Muscle of back (tissue), 13 donors: ENCODE measurements at places on chromosomes 13 and 19.
A peak's percentile ranks its signal among the peaks of the same experiment; 100 is the strongest.

DNA sequence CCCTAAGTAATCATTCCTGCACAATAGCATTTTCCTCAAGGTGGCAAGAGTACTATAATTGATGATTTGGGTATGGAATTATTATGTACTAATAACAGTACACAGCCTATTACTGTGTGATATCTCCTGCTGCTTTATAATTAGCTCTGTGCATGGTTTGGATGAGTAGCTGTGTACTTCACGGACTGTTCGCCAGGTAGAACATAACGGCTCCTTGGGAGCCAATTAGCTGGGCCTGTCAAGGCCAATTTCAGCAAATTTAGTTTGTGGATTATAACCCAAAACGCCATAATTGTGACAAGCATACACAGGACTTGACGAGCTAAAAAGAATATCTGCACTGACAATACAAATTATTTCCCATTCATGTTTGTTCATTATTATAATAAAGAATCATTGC, 1584.2 kb downstream of the SLITRK1 start:
- no peak for DNase-seq

DNA sequence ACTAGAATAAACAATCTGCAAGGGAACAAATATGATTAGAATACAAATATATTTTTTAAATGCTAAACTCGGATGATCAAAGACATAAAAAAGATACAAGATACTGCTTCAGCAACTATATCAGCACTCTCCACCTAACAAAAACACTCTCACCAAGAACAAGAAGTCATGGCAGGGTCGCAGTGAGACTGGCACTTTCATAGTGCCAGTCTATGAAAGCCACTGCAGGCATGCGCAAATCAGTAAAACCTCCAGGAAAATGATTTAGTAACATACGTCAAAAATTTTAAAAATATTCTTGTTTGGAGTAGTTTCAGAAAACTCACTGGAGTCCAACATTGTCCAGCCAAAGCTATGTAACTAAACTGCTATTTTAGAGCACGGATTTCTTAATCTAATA, 295.9 kb downstream of the DIAPH3 start:
- DNase-seq = no peak

GRCh38 chr13:50596776-50597203, 246.7 kb downstream of the DLEU7 start:
- no peak for DNase-seq

DNA sequence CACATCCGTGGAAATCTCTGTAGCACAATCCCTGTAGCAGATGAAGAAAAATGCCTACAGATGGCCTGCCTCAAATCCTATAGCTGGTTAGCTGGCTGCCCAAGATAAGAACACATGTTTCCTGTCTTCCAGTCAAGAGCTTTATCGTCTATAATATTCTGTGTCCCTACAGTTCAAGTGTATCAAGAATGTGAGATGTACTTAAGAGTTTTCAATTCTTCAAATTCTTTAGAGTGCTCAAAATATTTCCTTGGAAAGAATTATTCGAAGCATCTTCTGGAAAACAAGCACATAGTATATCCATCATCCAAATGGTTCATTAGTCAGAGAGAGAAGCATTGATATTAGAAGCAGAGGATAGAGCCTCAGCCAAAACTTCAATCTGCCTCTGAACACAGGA, 239.8 kb downstream of the COG6 start:
- DNase-seq = no peak

GRCh38 chr13:26051231-26051656, 572 bp downstream of the SHISA2 start:
- DNase-seq = peak; percentile 47

GRCh38 chr19:17554968-17555479, 425 bp upstream of the COLGALT1 start:
- DNase-seq = peak; percentile 16

- DNase-seq = peak; percentile 84
Measured at GRCh38 chr19:50050406-50051227, 24.8 kb downstream of the ZNF473 start.

- DNase-seq = no peak
Measured at GRCh38 chr19:42412661-42413076, 14.5 kb downstream of the LIPE start.

DNA sequence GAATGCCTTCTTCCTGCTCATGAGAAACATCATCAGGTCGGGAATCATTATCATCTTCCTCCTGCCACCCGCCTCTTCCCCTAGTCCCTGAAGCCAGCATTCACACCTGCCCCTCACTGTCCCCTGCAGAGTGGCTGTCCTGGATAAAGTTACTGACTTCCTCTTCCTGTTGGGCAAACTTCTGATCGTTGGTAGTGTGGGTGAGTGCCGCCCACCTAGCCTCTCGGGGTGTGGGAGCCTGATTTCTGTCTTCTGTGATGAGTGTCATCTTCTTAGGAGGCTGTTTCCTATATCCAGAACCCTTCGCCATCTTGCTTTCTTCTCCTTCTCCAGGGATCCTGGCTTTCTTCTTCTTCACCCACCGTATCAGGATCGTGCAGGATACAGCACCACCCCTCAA, 12.5 kb downstream of the SLC44A2 start:
- DNase-seq = no peak

DNA sequence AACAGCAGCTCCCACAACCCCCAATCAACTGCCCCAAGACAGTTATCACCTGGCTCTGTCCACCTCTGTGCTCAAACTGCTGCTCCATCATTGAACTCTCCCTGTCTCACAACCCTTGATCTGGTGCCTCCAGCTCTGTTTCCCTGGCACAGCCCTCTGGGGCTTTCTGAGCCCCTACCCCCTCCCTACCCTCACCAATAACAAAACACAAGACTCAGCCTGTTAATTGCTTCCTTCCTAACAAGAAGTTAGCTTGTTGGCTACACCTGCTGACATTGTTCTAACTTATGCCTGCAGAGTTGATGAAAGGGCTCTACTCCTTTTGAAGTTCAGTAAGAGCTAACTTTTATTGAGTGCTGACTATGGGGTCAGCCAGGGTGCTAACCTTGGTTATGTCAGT, 99.4 kb upstream of the FNDC3A start:
- no peak for DNase-seq

DNA sequence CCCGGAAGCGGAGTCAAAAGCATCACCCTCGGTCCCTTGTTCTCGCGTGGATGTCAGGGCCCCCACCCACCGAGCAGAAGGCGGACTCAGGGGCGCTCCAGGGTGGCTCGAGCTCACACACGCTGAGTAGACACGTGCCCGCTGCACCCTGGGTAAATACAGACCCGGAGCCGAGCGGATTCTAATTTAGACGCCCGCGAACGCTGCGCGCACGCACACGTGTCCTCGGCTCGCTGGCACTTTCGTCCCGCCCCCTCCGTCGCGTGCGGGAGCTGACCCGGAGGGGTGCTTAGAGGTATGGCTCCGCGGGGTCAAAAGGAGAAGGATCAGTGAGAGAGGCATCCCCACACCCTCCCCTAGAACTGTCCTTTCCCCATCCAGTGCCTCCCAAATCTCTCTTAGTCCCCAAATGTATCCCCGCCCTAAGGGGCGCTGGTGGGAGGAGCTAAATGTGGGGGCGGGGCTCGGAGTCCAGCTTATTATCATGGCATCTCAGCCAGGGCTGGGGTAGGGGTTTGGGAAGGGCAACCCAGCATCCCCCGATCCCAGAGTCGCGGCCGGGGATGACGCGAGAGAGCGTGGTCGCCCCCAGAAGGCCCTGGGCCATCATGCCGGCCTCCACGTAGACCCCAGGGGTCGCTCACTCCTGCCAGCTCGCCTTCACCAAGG, 451 bp upstream of the ICAM5 start:
- DNase-seq = peak; percentile 39

DNA sequence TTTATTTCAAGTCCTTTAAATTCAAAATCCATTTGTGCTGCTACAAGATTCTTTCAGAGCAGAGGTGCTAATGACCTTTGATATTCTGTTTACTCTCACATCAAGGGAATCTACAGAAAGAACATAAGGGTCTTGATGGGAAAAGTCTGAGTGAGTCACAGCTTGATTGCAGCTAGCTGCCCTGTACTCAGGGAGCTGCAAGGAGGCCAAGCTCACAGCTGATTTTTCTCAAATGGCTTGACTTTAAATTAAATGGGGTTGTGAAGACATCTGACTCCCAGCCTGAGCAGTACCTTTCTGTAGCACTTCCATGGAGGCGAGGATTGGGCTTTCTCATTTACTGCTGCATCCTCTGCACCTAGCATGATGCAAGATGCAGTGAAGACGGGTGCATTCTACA, 62.5 kb downstream of the RAP2A start:
- DNase-seq = no peak

DNA sequence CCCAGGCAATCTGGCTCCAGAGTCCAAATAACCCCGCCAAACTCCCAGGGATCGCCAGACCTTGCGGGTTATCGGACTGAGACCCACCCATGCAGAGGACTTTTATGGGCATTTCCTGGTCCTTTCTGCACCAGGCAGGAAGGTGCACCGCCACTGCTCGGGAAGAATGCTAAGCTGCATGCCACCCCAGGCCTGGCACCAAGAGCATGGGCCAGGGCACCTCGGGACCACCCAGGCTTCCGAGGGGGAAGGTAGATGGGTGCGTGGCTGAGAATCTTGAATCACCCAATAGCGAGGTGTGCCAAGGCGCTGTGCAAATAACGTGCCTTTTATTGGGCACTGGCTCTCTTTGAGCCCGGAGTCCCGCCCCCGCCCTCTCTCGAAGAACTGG, 422 bp upstream of the ZNF575 start:
- no peak for DNase-seq

GRCh38 chr13:113078902-113079780, 26.4 kb upstream of the F7 start:
- DNase-seq = peak; percentile 68

DNA sequence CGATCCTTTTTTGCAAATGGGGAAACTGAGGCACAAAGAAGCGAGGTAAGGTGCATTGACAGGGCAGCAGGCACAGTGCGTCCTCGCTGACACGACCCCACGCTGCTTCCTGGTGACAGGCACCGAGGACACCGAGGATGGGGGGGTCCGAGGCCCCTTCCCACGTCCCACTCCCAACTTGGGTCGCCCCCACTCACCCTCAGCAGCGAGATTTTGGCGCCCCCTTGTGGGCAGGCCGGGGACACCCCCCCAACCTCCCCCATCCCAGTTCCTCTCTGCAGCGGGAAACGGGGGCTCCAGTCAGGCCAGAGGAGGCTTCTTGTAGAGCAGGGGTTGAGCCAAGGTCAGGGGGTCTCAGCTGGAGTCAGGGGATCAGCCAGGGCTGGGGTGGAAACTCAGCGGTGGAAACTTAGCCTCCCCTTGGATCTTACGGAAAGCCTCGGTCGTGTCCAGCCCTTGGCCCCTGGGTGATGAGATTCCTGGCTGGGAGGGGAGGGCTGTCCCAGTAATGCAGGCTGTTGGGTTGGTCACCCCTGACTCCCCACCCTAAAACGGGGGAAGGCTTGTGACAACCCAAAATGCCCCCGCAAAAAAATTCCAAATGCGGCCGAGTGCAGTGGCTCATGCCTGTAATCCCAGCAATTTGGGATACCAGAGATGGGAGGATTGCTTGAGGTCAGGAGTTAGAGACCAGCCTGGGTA, 8.2 kb downstream of the SMIM24 start:
- no peak for DNase-seq

DNA sequence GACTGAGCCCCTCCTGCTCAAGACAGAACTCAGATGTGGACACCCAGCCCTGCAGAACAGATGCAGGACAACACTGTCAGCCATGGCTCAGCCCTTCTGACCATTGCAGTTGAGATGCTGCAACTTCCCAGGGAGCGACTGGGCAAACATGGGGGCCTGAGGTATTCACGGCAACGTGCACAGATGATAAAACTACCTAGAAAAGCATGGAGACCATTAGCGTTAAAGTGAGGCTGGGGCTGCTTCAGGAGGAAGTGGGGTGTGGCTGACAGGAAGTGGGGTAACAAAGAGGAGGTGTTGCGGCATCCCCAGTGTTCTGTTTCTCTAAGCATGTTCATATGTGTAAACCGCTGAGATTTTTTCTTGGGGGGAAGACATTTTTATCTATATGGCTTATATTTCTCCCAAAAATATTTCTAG, 1.3 kb upstream of the SIGLEC9 start:
- DNase-seq = no peak

DNA sequence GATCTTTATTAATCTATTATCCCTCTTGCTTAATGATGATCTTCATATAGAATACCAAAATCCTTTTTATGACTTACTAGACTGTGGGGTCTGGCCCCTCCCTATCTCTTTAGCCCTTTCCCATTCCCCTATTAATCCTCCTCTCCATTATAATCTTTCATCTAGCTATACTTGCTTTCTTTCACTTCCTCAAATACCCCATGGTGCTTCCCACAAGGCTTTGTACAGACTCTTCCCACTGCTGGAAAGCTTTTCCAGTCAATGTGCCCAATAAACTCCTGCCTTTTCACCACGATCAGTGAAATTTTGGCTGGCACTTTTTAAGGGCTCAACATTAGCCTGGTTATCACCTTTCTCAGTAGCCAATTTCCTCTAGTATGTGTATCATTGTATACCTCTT, 3.2 kb upstream of the EBPL start:
- no peak for DNase-seq

GRCh38 chr19:28293685-28294084, 919.3 kb downstream of the UQCRFS1 start:
- no peak for DNase-seq

GRCh38 chr19:31902821-31903220, 442.6 kb upstream of the ZNF507 start:
- no peak for DNase-seq

DNA sequence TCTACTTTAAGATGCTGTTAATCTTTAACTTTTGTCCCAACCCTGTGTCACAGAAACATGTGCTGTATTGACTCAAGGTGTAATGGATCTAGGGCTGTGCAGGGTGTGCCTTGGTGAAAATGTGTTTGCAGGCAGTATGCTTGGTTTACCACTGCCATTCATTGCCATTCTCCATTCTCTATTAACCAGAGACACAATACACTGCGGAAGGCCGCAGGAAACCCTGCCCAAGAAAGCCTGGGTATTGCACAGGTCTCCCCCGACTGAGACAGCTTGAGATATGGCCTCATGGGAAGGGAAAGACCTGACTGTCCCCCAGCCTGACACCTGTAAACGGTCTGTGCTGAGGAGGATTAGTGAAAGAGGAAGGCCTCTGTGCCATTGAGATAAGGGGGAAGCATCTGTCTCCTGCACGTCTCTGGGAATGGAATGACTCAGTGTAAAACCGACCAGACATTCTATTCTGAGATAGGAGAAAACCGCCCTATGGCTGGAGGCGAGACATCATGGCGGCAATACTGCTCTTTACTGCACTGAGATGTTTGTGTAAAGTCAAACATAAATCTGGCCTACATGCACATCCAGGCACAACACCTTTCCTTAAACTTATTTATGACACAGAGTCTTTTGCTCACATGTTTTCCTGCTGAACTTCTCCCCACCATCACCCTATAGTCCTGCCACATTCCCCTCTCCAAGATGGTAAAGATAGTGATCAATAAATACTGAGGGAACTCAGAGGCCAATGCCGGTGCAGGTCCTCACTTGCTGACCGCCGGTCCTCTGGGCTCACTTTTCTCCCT, 13.1 kb upstream of the ZNF888 start:
- DNase-seq = no peak

DNA sequence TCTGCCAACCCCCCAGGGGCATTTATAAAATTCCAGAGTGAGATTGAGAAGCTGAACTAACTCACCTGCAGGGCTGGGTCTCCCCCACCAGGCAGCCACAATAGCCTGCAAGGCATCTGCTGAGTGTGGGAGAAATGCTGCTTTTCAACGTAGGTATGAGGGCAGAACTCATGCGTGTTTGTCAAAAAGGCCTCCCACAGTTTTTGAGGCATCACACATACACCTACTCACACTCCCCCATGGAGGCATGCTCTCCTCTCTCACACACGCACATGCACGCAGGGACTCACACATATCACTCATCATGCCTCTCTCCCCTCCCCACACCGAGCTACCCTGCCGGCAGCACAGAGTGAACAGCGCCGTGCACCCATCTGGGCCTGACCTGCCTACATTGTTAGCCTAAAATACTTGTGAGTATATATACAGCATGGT, 390.5 kb downstream of the FGF9 start:
- no peak for DNase-seq
